ENCODE measurements at places on chromosomes 12 and 14.

GRCh38 chr12:75503459-75503858 lies 8.0 kb downstream of the KRR1 start:
- DNase-seq = no peak

DNA sequence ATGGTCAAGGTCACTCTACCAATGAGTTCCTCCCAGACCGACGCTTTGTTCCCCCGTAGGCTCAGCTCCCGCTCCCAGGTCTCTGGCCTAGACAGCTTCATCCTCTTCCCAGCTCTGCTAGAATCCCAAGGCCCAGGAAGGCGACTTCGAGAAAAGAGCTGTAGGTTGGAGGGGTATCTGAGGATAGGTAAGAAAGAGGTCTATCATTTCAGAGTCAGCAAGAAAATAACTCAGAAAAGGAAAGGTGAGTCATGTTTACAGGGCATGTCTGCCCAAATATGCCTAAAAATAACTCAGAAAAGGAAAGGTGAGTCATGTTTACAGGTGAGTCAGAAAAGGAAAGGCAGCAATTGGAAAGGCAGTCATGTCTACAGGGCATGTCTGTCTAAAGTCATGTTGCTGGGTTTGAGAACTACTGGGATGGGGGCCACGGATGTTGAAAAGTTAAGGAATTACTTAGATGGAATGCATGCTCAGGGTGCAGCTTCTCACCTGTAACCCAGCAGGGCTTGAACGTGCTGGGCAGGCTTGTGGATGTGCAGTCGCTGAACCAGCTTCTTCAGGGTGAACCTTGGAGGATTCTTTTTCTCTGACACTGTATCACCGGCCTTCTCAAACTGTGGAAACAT lies 12.2 kb downstream of the TEP1 start:
- DNase-seq = no peak

DNA sequence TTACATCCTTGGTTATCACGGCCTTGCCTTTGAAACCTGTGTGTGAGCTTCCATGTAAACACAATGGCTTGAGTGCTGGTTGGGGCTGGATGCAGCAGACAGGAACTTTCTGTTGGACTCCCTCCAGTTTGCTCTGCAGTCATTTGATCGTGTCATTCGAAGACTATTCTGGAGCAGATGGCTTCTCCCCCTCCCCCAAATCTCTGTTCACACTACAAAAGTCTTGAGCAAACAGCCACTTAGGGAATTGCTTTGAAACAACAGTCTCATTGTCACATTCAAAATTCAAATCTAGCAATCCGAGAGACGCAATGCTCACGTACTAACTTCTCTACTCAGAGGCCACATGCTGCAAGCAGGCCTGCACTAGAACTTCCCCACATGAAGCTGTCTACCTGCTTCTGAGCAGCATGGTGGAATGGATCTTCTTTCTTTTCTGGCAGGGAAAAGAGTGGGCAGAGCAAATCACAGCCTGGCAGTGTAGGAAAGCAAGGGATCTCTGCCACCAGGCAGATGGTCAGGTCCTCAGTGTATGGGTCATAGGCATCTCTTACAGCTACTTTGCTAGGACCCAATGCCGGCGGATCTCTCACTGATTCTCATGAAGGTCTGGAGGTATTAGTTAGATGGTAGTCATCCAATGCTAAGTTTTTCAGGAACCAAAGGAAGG lies 214.2 kb downstream of the PPM1H start:
- peak; percentile 59 for DNase-seq

GRCh38 chr12:89836026-89836425 lies 127.4 kb upstream of the ATP2B1 start:
- DNase-seq = no peak

GRCh38 chr14:93799617-93799988 lies 11.3 kb upstream of the PRIMA1 start:
- DNase-seq = no peak

DNA sequence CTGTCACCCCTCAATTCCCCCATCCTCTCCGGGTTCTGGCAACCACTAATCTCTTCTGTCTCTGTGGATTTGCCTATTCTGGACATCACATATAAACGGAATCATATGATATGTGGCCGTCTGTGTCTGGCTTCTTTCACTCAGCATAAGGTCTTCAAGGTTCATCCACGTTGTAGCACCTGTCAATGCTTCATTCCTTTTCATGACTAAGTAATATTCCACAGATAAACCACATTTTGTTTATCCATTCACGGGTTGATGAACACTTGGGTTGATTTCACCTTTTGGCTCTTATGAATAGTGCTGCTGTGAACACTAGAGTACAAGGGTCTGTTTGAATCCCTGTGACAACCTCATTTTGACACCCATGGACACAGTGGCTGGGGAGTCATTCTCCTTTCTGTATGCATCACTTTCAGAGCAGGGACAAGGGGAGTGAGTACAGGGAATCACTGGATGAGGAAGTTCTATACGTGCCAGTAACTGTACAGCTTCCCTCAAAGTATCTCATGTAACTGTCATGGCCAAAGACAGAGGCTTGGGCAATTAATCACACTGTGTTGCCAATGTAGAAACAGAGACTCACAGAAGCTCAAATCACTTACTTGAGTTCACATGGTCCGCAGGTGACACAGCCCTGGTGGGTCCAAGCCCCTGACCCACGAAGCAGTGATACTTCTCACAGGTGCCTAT lies 10.9 kb upstream of the TESC start:
- no peak for DNase-seq

DNA sequence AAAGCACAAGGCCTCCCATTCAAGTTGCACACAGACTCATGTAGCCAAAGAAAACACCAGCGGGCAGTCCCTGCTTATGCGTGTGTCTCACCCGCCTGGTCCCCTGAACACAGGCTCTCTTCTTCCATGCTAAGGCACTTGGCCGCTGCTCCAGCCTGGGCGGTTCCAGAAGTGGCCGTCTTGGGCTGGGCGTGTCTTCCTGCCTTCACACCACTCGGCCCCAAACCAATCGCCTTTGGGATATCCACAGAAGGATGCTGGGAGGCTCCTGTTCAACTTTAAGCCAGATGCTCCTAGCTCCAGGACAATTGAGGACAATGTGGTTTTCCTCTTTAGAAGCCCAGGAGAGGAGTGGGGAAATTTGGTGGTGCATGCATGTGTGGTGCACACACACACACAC lies 2.2 kb downstream of the SCARB1 start:
- peak; percentile 34 for DNase-seq

DNA sequence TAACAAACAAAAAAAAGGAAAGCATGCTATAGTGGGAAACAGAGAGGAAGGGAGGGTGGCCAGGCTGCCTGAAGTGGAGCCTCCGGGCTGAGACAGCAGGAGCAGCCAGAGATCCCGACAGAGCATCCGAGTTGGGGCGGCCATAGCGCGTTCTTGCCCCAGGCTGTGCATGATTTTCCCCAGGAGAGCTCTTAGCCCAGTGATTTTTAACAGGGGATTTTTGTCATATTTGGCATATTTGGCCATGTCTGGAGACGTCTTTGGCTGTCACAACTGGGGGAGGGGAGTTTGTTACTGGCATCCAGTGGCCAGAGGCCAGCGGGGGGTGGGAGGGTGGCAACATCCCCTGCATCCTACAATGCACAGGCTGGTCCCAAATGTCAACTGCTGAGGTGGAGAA lies 23.6 kb downstream of the BDKRB1 start:
- no peak for DNase-seq

DNA sequence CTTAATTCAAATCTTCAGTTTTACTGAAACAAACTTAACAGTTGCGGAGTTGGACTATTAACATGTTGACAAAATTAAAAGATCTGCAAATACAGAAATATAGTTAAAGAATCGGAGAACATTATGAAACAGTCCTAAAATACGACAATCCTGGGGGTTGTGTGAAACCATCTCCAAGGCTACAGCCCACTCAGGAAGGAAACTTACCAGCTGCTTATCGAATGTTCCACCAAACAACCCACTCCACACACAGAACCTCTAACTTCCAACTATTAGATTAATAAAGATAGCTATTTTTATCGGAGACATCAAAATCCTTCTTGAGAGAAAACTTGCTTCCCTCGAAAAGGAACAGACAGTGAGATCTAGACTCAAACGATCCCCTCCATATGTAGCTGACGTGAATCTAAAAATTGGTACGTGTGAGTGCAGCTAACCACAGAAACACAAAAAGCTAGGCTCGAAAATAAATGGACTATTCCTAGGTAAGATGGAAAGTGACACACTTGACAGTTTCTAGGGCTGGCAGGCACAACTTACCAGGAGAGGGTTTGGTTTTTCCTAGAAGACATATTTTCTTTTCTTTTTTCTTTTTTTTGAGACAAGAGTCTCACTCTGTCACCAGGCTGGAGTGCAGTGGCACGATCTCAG lies 12.9 kb downstream of the VPS37B start:
- no peak for DNase-seq

- no peak for DNase-seq
These were observed 214.7 kb downstream of the NOVA1 start for GRCh38 chr14:26382901-26383685.

- DNase-seq = peak; percentile 78
These were observed 1.0 kb upstream of the KDM2B start for GRCh38 chr12:121581686-121582429.

GRCh38 chr12:107779077-107779831 lies 4.8 kb downstream of the ASCL4 start:
- no peak for DNase-seq

- DNase-seq = no peak
These were observed 13.4 kb downstream of the C1S start for GRCh38 chr12:7073946-7074345.

- no peak for DNase-seq
These were observed 36.2 kb upstream of the NUDT4 start for GRCh38 chr12:93341409-93342049.

GRCh38 chr12:100799770-100800169 lies 5.2 kb downstream of the ANO4 start:
- no peak for DNase-seq

- DNase-seq = no peak
These were observed 18.7 kb downstream of the CABP1 start for GRCh38 chr12:120659151-120659525.

DNA sequence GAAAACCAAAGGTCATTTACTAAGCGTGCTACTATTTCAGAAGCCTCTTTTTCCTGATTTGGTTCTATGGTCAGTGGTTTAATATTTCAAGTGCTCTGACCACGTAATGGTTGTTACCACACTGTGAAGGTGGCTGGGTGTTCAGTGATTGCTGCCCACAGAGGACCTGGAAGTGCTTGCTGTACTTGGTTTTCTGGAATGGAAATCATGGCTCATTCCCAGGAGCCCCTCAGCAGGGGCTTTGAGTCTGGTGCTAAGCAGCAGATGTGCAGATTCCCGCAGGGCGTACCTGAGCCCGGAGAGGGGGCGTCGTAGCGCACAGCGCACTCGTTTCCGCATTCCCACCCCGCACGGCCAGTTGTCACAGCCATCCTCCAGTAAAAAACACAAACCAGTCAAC lies 50.5 kb downstream of the TRAF3 start:
- DNase-seq = no peak

- no peak for DNase-seq
These were observed 15.2 kb upstream of the FAM234B start for GRCh38 chr12:13028825-13029570.

GRCh38 chr14:62117010-62117750 lies 355.0 kb downstream of the SNAPC1 start:
- DNase-seq = peak; percentile 63

- DNase-seq = no peak
These were observed 16.7 kb upstream of the GCH1 start for GRCh38 chr14:54919330-54919729.

- DNase-seq = peak; percentile 8
These were observed 46.3 kb upstream of the BCL11B start for GRCh38 chr14:99318091-99318958.

- DNase-seq = no peak
These were observed 42.6 kb downstream of the ACTN1 start for GRCh38 chr14:68936476-68936875.

DNA sequence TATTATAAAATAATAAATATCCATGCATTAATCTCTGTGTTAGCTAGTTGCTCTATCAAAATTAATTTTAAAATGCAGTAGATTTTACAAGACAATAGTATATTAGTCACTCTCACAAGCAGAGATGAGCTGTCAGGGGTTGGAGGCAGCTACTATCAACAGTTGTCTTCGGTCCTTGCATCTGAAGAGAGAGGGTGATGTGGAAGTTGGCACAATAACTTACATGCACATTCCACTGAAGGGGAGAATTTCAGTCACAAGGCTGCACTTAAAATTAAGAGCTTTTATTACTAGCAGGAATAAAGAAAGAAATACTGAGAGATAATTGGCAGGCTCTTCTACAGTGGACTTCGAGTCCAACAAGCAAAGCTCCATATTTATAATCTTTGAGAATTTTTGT lies 166.9 kb upstream of the DCN start:
- no peak for DNase-seq

DNA sequence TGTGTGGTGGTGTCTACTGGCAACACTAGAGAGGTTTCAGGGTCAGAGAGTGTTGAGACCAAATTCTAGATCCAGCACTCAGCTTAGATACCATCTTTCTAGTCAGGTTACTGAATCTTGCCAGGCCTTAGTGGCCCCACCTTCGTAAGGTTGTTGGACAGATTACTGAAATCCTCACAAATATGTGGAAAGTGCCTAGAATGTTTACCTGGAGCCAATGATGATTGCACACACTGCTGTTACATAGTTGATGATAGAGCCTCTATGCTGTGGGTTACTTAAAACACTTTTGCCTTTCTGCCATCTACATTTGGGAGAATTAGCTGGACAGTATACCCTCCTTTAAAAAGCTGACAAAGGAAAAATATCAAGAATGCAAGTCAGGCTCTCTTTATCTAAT lies 33.2 kb downstream of the SRGAP1 start:
- no peak for DNase-seq

- DNase-seq = no peak
These were observed 81.6 kb downstream of the PHETA1 start for GRCh38 chr12:111287125-111287900.

- DNase-seq = no peak
These were observed 473.1 kb downstream of the ETNK1 start for GRCh38 chr12:23098110-23098509.

DNA sequence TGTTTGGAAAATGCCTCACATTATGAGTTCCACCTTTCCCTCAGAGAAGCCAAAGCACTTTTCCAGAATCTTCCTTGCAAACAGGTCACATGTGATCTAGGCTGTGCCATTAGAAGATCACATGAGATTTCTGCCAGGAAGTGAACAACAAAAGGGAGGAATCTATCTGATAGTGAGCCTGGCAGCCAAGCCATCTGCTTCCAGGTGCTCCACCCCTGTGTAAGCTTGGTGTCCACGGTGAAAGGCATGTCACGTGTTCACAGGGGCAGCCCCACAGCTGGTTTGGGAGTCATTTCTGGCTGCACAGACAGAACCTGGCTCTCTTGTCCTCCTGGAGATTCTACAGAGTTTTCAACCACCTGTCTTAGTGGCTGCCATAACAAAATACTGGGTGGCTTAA lies 3.5 kb upstream of the KSR2 start:
- DNase-seq = no peak

DNA sequence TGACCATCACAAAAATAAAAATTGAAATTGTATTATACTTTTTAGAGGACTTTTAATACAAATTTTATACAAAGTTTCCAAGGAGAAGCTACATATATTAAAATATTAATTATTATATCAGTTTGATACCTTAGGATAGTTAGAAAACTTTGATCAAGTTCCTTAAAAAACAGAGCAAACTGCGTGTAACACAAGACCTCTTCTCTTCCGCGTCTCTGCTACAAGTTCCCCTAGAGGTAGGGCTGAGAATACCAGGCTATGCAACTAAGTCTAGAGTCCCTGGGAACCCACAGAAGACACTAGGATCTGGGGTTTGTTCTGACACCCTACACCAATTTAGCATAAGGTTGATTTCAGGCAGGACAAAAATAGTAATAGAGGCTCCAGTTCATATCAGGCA lies 319.0 kb downstream of the FOXG1 start:
- peak; percentile 12 for DNase-seq
